ENCODE measurements at places on chromosomes 7 and 10.

DNA sequence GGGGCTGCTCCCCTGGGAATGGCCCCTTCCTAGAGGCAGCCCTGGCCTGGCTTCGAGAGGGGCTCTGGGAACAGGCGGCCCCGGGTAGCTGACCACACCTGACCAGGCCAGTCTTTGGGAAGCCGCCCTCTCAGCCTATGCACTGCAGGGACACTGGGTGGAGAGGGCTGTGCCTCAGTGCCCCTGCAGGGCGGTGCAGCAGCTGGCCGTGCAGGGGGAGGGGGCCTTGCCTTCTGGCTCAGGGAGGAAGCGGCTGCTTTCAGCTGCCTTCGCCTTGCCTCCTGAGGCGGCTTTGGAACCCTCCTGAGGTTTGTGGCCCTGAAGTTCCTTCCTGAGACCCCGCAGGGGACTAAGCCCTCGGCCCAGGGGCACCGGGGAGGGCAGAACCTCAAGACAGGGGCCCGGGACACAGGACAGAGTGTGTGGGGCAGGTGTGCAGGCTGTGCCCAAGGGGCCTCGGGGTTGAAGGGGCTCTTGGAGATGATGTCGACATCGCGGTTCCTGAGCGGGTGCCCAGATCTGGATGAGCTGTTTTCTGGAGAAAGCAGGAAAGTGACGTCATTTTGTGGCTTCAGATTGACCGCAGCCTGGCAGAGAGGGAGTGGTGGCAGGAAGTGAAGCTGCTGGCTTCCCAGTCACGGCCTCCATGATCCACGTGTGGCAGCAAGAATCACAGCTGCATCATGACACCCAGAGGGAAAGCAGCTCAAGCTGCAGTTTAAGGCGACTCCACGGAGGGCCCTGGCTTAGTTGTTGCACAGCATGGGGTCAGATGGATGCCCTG is 17.7 kb downstream of the ADAM8 start:
- DNase-seq = peak; percentile 54

DNA sequence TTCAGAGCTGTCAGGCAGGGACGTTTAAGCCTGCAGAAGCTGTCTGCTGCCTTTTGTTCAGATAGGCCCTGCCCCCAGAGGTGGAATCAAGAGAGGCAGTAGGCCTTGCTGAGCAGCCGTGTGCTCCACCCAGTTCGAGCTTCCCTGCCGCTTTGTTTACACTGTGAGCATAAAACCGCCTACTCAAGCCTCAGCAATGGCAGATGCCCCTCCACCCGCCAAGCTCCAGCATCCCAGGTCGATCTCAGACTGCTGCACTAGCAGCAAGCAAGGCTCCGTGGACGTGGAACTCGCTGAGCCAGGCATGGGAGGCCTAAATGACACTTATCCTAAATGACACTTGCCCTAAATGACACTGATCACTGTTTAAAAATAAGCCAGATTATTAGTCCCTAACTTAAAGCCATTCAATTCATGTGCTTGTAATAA is 6.8 kb upstream of the ASB15 start:
- no peak for DNase-seq

GRCh38 chr10:42419789-42420188 is 218.6 kb downstream of the ZNF33B start:
- no peak for DNase-seq

DNA sequence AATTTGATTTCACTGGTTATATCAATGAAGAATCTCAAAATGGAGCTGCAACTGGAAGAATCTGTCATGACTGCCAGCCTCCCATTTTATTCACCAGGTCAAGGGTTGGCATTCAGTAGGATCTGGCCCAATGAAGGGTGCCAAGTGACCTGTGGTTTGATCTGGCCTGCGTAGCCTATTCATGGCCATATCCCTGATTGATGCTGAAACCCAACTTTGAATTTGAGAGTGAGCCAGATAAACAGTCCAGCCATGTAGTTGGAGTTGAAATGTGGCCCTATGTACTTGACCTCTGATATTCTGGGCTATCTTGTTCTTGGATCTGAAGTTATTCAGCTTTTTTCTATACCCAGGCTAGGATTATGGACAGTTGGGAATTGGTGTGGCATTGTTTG is 1.5 kb downstream of the MKLN1 start:
- DNase-seq = no peak

DNA sequence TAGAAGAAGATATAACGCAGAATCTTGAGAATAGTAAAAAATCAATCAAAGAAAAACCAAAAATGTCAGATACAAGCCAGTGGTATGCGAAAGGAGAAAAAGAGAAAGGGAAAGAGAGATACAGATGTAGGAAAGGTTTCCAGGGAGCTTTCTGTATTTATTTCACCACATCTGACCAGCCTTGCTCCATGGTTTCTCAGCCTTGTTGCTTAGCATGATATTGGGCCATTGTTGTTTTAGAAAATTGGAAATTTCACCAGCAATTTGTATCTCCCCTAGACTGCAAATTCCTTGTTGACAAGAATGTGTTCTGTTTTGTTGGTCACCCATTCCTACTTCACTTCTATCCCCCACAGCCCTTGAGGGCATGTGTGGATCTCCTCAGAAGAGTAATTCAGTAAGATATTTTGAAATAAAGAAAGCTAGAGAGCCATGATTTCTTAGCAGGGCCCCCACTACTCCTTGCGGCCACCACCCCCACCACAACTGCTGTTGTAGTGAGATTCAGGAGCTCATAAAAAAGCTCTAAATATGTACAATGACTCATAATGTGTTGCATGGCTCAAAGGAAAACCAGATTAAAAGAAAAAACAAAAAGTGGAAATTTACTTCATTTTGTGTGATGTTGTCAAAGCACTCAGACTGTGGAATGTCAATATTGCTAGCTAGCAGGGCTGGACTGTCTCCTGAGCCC is 138.7 kb downstream of the CHRM2 start:
- DNase-seq = no peak

GRCh38 chr10:103854265-103854685 is 1.1 kb downstream of the SH3PXD2A start:
- DNase-seq = no peak

GRCh38 chr7:138626846-138627245 is 74.3 kb downstream of the SVOPL start:
- no peak for DNase-seq

DNA sequence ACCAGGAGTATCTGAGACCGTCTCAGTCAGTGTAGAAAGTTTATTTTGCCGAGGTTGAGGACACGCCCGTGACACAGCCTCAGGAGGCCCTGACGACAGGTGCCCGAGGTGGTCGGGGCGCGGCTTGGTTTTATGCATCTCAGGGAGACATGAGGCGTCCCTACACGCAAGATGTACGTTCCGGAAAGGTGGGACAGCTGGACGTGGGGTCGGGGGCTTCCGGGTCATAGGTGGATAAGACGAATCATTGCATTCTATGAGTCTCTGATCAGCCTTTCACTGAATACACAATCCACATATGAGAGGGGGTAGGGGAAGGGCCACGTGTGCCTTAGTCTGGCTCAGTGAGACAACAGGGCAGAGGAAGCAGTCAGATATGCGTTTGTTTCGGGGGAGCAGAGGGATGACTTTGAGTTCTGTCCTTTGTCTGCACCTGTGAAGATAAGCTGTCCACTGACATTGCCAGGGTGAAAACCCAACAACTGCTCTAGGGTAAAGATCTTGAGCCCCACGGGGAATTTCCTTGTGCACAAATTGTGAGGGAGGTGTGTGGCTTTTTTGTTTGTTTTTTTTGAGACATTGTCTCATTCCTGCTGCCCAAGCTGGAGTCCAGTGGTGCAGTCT is 66.2 kb downstream of the DNAJB6 start:
- DNase-seq = no peak

- DNase-seq = peak; percentile 20
Measured at GRCh38 chr10:12130237-12130872, 878 bp downstream of the SEC61A2 start.

DNA sequence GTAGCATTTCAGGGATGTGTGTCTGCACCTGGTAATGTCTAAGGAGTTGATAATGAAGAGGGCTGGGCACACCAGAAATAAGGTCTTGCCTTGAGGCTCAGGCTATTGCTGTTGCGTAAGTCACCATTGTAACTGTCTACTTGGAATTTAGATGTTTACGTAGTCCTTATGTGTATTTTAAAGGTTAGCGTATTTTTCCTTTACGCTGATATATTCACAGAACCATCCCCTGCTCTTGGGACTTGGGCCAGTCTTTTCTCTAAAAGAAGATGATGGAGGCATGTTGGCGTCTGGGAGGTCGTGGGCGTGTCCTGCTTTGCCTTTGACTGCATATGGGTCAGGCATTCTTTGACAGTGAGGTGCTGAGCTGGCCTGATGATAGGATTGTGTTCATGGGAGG is 14.7 kb downstream of the WDR37 start:
- DNase-seq = no peak

GRCh38 chr7:27923642-27923980 is 183.6 kb downstream of the TAX1BP1 start:
- DNase-seq = no peak

- DNase-seq = no peak
Measured at GRCh38 chr7:32155712-32156111, 85.5 kb upstream of the PDE1C start.

- no peak for DNase-seq
Measured at GRCh38 chr10:130787243-130787642, 524.3 kb downstream of the TCERG1L start.

DNA sequence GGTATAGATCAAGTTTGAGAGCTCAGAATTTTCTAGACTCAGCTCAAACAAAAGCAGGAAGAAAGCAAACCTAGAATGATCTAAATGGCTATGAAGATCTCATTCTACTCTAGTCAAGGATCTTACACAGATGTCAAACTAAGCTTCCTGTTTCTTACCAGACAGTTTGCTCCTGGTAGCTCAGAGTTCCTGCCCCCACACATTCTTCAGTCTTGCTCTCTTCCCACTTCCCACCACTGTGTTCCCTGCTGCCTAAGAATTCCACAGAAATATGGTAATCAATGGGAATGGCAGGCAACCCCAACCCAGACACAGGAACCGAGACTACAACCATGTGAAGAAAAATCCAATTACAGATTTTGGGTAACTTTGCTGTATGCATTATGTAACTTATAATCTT is 133.4 kb upstream of the PTN start:
- DNase-seq = no peak

- DNase-seq = no peak
Measured at GRCh38 chr7:99677013-99677647, 2.7 kb downstream of the CYP3A5 start.

DNA sequence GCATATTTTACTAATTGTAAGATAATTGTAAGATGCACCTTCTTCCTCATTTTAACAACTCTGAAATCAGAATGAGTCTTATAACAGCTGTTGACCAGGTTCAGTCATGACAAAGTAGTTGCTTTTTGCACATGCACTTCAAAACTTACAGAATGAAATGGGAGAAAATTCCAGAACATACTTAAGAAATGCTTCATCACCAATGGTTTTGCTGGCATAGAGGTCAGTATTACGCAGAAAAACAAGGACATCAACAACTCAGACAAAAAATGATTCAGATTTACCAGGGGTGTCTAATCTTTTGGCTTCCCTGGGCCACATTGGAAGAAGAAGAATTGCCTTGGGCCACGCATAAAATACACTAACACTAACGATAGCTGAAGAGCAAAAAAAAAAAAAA is 13.3 kb downstream of the COL28A1 start:
- DNase-seq = no peak

DNA sequence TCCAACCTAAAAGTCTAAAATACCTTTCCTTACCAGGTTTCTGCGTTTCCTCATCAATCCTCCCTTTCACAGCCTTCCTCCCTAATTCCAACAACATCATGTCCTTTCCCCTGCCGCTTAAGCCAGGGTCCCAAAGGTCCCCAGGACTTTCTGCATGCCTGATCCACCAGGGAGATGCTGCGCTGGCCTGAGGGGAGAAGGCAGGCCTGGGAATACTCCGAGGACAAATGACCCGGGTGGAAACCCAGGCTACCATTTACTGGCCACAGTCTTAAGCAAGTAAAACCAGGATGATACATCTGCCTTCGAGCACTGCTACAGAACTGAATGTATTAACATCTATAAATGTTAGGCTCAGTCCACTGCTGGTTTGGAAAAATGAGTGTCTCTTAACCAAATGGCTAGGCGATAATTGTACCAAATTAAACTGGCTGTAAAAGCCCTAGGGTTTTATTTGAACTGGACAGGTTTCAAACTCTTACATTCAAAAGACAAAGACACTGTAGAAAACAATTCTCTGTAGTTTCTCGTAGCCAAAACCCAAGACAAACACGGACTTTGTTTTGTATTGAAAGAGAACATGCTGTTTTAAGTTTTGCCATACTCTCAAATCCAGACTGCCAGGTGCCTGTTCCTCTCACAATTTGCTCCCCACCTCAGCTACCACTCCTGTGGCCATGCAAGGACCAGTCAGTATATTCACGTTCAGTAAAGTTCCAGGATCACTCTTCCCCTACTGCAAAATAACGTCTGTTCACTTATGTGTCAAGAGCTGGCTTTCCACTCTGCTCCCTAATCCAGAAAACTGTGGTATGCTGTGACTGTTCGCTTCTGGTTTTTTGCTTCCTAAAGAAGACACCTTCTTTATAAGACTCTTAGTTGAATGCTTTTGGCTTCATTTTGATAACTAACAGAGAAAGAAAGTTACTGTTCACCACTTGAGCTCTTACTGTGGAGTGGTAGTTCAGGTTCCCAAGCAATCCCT is 145.7 kb downstream of the RNF216 start:
- no peak for DNase-seq

Measured in central memory CD8-positive, alpha-beta T cell (primary cell).